ENCODE measurements at places on chromosomes 11 and 22.

GRCh38 chr22:40653361-40653760, 16.8 kb upstream of the MRTFA start:
- DNase-seq: no peak

- DNase-seq: no peak
Measured at GRCh38 chr11:2802389-2803185, 83.0 kb downstream of the CDKN1C start.

DNA sequence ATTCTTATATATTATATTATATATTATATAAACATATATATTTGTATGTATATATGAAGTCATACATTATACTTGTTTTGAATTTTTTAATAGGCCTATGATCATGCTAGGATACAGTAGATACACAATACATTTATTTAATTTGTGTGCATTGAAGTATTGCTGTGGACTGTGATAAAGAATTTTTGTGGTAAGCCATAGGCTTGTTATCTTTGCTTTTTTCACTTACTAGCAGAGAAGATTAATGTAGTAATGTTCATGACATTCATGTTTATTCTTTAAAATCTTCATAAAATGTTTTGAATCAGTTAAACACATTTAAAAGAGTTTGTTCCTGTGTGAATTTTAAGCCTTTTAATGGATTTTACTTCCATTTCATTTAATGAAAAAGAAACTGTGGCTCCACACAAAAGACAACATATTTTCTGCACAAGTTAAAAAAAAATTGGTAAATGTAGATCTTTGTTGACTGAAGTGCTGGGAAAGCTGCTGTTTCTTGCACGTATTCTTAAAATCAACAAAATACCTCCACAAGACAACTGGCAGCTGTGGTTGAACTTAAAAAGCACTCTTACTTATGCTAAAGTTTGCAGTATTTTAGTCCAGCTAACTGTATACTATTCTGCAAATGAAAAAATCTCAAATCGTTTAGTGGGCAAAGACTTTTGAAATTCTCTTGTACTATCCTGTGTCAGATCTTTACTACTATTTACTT, 156.2 kb downstream of the TMEM135 start:
- no peak for DNase-seq

DNA sequence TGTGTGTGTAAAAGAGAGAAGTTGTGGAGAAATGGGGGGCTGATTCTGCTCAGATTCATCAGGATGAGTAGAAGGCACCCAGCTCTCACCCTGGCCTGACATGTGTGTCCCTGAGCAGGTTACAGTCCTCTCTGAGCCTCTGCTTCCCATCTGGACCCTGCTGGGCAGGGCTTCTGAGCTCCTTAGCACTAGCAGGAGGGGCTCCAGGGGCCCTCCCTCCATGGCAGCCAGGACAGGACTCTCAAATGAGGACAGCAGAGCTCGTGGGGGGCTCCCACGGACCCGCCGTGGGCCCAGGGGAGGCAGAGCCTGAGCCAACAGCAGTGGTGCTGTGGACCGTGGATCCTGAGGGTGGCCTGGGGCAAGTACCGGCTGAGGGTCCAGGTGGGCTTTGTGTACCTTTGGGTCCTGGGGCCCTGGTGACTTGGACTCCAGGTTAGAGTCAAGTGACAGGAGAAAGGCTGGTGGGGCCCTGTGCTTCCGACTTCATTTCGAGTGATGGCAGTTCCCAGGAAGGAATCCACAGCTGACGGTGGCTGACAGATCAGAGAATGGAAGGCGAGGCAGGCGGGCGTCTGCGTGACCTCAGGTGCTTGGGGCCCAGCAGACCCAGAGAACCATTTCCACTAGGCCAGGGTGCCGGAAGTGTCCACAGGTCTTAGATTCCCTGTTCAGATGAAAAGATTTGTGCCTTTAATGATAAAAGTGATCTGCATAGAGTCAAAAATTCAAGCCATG, 21.9 kb downstream of the NEAT1 start:
- DNase-seq: no peak

GRCh38 chr11:109680127-109680526, 258.1 kb downstream of the C11orf87 start:
- DNase-seq: no peak

DNA sequence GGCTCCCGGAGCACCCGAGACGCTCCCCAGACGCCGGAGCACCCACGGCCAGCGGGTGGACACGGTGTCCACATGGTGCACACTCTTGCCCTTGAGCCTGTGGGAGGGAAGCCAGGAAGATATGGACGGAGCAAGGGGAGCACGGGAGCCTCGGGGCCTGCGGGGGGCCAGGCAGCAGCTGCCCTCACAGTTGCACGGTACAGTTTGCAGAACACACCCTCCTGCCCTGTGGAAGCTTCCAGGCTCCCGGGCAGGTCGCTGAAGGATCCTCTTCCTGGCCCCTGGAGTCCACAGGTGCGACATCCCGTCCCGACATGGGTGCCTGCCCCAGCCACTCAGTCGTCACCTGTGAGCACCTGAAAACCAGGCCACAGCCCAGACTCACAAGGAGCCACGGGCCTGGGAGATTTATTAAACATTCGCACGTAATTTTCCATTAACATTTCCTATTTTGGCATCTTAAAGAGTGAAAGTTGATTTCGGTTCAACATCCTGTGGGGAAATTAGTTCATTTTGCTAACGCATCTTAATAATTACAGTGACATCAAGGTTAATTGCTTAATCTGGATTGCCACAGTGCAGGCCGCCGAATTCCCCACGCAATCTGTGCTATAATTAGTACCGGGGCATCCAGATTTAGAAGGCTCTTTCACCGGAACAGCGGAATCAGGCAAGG, 253.3 kb downstream of the BRD1 start:
- DNase-seq: no peak

GRCh38 chr11:69374110-69374945, 80.4 kb downstream of the MYEOV start:
- DNase-seq: no peak

DNA sequence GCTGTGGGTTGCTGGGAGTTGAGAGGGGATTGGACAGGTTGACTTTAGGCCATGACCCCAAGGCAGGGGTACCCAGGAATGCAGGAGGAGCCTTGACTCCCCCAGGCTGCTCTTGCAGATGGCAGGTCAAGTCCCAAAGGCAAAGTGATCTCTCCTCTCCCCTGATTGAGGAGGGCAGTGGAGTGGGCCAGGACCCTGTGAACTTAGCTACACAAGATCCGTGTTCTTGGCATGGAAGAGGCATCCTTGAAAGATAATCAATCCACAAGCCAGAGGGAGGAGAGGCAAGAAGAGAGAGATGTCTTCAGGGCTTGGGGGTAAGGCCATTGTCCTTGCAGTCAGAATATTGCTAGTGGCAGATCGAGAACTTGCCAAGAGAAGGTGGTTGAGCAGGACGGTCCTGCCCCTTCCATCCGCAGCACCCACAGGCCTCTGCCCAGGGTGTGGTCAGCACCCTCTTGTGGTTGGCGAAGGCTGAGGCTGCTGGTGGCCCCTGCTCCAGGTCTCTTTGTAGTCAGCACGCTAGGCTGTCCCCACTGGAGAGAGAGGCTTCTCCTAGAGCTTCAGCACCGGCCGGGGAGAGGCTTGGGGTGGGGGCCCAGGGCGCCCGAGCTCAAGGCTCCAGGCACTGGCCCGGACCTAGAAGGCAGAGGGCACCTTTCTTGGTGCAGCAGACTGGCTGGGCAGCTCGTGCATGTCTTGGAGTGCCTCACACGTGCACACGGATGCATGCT, 45.4 kb downstream of the KCNC1 start:
- no peak for DNase-seq

- no peak for DNase-seq
Measured at GRCh38 chr22:41531715-41532477, 12.4 kb downstream of the POLR3H start.

DNA sequence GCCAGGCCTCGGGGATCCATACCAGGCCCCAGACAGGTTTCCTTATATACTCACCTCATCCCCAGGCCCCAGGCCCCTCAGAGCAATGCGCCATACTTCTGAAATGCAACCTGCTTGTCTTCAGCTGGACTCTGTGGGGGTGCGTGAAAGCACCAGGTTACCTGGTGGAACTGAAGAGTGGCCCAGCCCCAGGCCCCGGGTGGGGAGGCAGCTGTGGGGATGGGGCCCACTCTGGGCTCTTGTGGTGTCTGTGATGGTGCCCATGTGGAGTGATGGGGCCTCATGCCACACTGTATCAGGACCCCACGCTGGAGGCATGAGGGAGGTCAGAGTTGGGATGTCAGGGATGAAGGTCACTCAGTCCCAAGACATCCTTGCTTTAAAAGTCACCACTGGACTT, 999.0 kb downstream of the BRD1 start:
- DNase-seq: no peak

DNA sequence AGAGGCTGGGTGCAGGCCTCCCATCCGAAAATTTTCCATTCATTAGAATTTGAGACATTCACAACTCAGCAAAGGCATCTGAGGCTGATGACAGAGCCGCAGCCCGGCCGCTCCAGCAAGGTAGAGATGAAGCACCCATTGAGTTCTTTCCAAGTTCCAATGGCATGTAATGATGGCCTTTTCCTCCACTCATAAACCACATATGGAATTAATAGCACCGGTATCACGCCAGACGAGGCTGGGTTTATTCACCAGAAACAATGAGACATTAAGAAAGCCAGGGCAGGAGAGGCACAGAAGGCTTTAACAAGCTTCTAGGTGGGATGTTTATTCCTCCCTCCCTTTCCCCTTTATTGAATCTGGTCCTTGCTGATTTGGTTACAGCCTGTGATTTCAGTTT, 534.4 kb downstream of the MN1 start:
- no peak for DNase-seq

DNA sequence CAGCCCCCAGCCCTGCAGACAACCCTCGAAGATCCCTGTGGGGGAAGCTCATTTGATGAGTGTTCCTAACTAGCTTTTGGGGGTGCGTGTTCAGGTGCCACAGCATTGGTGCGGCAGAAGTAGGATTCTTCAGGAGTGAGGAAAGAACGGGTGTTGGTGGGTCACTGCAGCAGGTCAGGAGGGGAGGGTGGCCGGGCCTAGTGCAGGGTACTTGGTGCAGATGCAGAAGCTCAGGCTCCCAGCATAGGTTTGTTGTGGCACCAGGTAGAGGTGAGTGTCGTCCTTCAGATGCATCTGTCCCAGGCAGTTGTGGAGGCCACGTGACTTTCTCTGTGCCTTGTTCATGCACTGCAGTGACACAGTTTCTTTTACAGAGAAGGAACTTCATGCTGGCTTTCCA, 15.1 kb upstream of the ADORA2A start:
- no peak for DNase-seq

DNA sequence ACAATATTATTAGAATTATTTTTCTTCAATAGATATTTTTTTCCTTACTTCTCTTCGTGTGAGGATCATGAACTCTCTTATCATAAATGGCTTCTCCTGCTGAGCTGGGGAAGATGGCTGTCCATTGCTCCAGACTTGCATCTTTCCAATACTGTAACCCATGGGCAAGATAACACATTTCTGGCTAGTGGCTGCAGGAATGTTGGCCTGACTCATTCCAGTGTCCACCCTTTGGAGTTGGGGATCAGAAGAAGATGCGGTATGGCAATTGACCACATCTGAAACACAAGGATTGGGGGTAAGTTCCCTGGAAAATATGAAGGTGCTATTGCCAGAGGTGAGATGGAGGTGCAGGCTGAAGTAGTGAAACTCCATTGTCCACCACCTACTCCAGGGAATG, 92.8 kb downstream of the FAR1 start:
- DNase-seq: no peak

GRCh38 chr11:130448416-130449309, at the start of gene ADAMTS15:
TSS of gene ADAMTS15 (plus strand) at chr11:130448645. CDS start at chr11:130448974, 329 bp downstream.
- DNase-seq: peak; percentile 48

GRCh38 chr11:117830072-117830471, 5.5 kb upstream of the FXYD2 start:
- no peak for DNase-seq

DNA sequence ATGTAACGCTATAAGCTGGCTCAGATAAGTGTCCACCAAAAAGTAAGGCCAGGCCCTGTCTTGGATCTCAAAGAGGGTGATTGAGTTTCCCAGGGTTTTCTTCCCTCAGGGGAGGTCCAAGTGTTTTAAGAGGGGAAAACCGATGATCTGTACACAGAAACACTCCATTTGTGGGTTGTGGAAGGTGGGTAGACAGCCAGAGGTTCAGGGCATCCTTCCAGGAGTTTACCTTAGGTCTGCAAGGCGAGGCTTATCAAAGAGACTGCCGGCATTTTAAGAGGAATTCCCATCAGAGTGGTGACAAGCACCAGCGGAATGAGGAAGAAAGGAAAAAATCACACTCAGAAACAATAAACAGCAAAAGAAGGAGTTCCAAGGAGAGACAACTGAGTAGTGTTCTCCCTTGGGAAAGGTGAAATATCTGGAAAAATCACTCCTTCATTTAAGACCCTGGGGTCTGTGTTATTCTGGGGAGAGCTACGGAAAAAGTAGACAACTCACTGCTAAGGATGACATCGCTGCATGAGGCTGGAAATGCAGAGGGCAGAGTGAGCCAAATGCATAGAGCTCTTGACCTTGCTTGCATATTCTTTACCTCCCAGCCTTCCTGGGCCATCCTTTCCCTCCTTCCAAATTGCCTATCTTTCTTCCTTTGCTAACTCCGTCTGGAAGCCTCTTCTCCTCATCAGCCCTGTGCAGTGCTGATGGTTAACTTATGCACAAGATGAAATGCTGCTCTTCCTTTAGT, 22.1 kb upstream of the MMP7 start:
- DNase-seq: no peak

All from activated CD4-positive, alpha-beta T cell treated with anti-CD3 and anti-CD28 coated beads, Interleukin-2, amount 10 ng/mL, durations not matched to agents 7 days and 5 days (primary cell).